Natural killer cell (primary cell): ENCODE measurements at places on chromosomes 2 and 18. TPM values are rescaled to one million over a fixed set of nuclear protein-coding genes. Genes with fewer than 3 reads are reported as not detected.

DNA sequence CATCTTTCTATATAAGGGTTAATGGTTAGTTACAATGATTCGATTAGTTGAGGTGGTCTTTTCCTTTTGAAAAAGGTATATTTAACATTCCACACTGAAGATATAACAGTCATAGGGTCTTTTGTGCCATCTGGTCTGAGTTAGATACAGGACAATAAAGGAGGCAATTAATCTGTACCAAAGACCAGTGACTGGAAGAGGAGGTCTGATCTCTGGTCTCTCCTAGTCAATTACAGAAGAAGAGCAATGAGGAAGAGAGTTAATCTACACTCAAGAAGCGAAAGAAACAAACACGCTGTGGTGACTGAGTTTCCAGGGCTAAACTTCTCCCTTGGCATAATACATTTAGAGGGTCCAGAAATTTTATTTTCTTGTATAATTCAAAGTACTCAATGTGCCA lies 20.7 kb upstream of the RMDN2 start:
- no peaks in the 10 kb centered on the region for H3K27me3 ChIP-seq
- H3K4me3 ChIP-seq: no peak overlapping the region

DNA sequence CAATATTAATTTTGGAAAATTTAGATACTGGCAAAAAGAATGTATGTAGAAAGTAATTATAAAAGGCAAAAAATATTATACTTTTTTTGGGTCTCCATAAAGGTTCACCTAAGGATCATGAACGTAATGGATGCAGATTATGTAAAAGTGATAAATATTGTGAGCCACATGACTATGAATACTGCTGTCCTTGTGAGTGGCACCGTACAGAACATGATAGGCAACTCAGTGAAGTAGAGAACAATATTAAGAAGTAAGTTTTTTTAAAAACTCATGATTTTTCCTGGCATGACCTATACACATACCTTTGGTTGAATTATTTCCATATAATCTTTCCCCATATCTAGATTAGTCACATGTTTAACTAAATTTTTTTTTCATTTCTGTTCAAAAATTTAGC lies 18.6 kb downstream of the GEN1 start:
- H3K4me3 ChIP-seq: no peak overlapping the region
- H3K27me3 ChIP-seq: no peaks in the 10 kb centered on the region
- no peak for DNase-seq
- H3K36me3 ChIP-seq: peaks cover 4% of the 10 kb centered on the region
- H3K27ac ChIP-seq: no peak overlapping the region

GRCh38 chr2:42864641-42865280 lies 72.4 kb upstream of the HAAO start:
- no peaks in the 10 kb centered on the region for H3K27me3 ChIP-seq
- H3K36me3 ChIP-seq: no peaks in the 10 kb centered on the region
- no peak overlapping the region for H3K4me3 ChIP-seq
- DNase-seq: no peak
- no peaks in the 10 kb centered on the region for H3K4me1 ChIP-seq

Gene REG3A
- total RNA-seq: not detected

DNA sequence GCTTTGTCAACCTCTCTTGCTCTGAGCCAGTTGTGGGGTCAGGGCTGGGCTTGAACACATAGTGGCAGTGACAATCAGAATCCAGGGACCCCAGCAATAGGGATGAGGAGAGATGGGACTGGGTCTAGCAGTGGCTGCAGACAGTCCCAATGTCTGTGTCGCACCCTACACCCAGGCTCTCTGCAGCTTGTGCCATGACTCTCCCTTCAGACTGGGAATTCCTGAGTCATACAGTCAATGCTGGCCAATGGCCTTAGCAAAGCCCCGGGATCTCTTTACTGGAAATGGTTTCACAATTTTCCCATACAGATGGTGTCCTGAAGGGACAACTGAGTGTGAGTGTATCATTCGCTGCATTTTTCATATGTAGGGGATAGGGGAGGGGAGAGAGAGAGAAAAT lies 74.2 kb upstream of the CELF4 start:
- no peaks in the 10 kb centered on the region for H3K4me1 ChIP-seq
- H3K27ac ChIP-seq: no peak overlapping the region
- no peak for DNase-seq
- H3K27me3 ChIP-seq: no peaks in the 10 kb centered on the region

GRCh38 chr2:187569042-187569441 lies 14.8 kb upstream of the TFPI start:
- no peaks in the 10 kb centered on the region for H3K27me3 ChIP-seq
- H3K36me3 ChIP-seq: no peaks in the 10 kb centered on the region
- H3K4me1 ChIP-seq: no peaks in the 10 kb centered on the region
- DNase-seq: no peak
- no peak overlapping the region for H3K4me3 ChIP-seq

Gene COL3A1
- not detected for total RNA-seq

DNA sequence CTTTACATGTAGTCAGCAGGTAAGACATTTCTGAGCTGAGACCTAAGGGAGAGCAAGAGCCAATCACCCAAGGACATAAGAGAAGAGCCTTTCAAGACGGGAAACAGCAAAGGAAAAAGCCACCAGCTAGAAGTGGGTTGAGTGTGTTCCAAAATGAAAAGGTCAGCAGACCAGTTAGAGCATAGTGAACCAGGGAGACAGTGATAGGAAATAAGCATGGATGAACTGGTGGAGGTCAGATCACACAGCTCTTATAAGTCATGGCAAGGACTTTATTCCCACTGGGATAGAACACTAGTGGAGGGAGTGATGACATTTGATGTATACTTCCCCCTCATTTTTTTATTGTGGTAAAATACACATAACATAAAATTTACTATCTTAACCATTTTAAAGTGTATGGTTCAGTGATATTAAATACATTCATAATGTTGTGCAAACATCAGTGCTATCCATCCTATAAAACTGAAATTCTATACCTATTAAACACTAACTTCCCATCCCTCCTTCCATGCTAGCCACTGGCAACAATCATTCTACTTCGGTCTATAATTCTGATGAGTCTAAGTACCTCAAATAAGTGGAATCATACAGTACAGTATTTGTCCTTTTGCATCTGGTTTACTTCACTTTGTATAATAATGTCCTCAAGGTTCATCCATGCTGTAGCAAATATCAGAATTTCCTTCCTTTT lies 155.8 kb upstream of the WDSUB1 start:
- H3K36me3 ChIP-seq: peaks cover 57% of the 10 kb centered on the region
- H3K4me1 ChIP-seq: no peaks in the 10 kb centered on the region
- no peaks in the 10 kb centered on the region for H3K27me3 ChIP-seq
- H3K27ac ChIP-seq: no peak overlapping the region
- H3K4me3 ChIP-seq: no peak overlapping the region

DNA sequence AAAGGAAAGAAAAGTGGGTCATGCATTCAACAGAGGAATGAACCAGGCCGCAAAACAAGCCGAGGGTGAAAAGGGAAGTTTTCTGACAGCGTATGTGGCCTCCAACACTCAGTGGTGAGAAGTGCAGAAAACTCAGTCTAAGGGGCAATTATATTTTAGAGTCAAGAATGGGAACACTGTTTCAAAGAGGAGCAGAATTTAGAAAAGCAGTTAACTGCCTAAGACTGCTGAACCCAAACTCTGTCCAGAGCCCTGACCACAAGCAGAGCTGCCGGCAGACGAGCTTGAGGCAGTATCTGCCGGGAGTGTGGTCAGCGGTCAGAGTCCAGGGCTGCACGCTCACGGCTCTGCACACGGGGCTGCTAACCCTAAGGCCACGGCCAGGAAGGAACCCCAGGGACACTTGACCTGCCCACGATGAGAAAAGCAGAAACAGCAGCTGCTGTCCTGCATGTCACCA lies 347.0 kb upstream of the ID2 start:
- H3K4me3 ChIP-seq: no peak overlapping the region
- H3K27me3 ChIP-seq: no peaks in the 10 kb centered on the region
- peak overlapping the region; percentile 80 for H3K27ac ChIP-seq
- peaks cover 64% of the 10 kb centered on the region for H3K4me1 ChIP-seq
- DNase-seq: no peak

GRCh38 chr2:151902829-151903228 lies 74.6 kb upstream of the ARL5A start:
- H3K27ac ChIP-seq: no peak overlapping the region
- no peak overlapping the region for H3K4me3 ChIP-seq
- H3K4me1 ChIP-seq: no peaks in the 10 kb centered on the region
- no peaks in the 10 kb centered on the region for H3K36me3 ChIP-seq

DNA sequence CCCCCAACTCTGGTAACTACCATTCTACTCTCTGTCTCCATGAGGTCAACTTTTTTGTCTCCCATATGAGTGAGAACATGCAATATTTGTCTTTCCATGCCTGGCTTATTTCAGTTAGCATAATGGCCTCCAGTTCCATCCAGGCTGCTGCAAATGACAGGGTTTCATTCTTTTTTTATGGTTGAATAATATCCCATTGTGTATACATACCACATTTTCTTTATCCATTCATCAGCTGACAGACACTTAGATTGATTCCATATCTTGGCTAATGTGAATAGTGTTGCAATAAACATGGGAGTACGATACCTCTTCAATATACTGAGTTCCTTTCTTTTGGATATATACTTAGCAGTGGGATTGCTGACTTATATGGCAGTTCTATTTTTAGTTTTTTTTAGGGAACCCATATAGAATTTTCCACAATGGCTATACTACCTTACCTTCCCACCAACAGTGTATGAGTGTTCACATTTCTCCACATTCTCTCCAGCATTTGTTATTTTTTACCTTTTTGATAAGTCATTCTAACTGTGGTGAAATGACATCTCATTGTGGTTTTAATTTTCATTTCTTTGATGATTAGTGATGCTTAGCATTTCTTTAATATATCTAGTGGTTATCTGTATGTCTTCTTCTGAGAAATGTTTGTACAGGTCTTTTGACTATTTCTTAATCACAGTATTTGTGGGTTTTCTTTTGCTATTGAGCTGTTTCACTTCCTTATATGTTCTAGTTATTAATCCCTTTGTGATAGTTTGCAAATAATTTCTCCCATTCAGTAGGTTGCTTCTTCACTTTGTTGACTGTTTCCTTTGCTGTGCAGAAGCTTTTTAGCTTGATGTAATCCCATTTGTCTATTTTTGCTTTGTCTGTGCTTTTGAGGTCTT lies 112.2 kb downstream of the SRBD1 start:
- no peak for DNase-seq
- H3K27me3 ChIP-seq: no peaks in the 10 kb centered on the region
- H3K4me1 ChIP-seq: no peaks in the 10 kb centered on the region
- H3K27ac ChIP-seq: no peak overlapping the region
- H3K4me3 ChIP-seq: no peak overlapping the region
- H3K36me3 ChIP-seq: no peaks in the 10 kb centered on the region

- no peak overlapping the region for H3K27ac ChIP-seq
- H3K4me3 ChIP-seq: no peak overlapping the region
- H3K27me3 ChIP-seq: no peaks in the 10 kb centered on the region
- H3K36me3 ChIP-seq: no peaks in the 10 kb centered on the region
- H3K4me1 ChIP-seq: peaks cover 11% of the 10 kb centered on the region
- DNase-seq: no peak
Observed at GRCh38 chr2:234998404-234999211, 46.8 kb downstream of the SH3BP4 start.

GRCh38 chr2:39631718-39632117 lies 34.0 kb upstream of the TMEM178A start:
- H3K27ac ChIP-seq: no peak overlapping the region
- H3K36me3 ChIP-seq: no peaks in the 10 kb centered on the region
- DNase-seq: no peak
- no peaks in the 10 kb centered on the region for H3K4me1 ChIP-seq

Gene ANKRD62
- total RNA-seq: not detected

DNA sequence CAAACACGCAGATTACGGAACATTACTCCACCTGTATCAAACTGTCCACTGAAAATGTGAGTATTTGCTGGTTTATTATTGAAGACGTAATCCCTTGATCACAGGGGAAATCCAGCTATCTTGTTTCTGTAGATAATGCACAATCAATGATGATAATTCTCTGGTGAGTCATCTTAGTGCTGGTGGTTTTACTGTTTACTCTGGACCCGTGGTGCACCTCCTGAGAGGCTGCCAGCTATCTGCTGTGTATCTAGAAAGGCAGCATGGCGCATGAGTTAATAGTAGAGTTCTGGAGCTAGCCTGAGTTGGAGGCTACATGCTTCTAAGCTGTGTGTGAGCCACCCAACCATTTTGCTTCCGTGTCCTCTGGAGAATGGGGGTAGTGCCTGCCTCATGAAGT lies 6.5 kb downstream of the NCAPH start:
- H3K4me3 ChIP-seq: no peak overlapping the region
- H3K27me3 ChIP-seq: no peaks in the 10 kb centered on the region
- no peaks in the 10 kb centered on the region for H3K36me3 ChIP-seq

Gene SNRPD1
- total RNA-seq: 33.8 TPM

GRCh38 chr2:60413814-60414168 lies 139.7 kb downstream of the BCL11A start:
- H3K4me3 ChIP-seq: no peak overlapping the region
- H3K27me3 ChIP-seq: no peaks in the 10 kb centered on the region
- peak overlapping the region; percentile 43 for H3K27ac ChIP-seq
- H3K4me1 ChIP-seq: peaks cover 13% of the 10 kb centered on the region
- no peaks in the 10 kb centered on the region for H3K36me3 ChIP-seq

Gene SOWAHC
- 0.32 TPM for total RNA-seq

DNA sequence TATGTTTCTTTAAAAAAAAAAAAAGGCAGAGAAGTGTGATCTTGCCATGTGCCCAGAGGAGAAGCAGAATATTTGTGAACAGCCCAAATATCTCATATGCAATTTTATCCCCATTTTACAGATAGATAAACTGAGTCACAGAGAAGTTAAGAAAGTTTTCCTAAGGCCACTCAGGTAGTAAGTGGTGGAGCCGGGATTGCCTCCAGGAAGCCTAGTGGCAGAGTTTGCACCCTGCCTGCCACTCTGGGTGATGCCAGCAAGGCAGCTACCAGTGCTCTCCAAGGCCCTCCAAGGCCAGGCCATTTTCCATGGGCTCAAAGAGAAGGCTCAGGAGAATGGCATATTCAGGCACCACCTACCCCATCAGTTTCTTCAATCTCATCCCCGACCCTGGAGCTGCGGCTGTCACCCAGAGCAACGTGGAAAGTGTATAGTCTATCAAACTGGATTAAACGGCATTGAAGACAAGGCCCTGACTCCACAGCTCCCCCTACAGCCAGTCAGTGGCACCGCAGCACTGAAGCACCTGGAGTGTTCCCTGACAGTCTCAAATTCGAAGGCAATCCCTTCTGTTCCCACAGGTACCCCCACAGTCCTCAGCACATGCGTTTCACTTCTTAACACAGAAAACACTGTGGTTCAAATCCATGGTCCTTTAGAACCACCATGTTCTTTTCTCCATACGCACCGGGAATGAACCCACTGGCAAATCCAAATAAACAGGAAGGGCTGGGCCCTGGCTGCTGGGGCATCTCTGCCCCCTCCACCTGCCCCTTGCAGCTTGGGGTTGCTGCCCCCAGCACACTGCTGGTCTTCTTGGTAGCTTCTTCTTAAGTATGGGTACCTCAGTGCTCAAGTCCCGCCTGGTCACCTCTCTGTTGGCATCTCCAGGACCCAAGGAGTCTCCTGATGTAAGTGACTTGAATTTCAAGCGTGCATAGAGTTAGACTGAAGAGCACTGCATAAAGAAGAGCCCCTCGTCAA lies 175.3 kb downstream of the INHBB start:
- H3K4me1 ChIP-seq: no peaks in the 10 kb centered on the region
- DNase-seq: no peak
- peaks cover 3% of the 10 kb centered on the region for H3K27me3 ChIP-seq
- no peak overlapping the region for H3K27ac ChIP-seq

GRCh38 chr2:205850611-205851010 lies 168.3 kb downstream of the NRP2 start:
- DNase-seq: no peak
- no peak overlapping the region for H3K4me3 ChIP-seq
- no peaks in the 10 kb centered on the region for H3K4me1 ChIP-seq
- H3K27me3 ChIP-seq: no peaks in the 10 kb centered on the region
- H3K36me3 ChIP-seq: no peaks in the 10 kb centered on the region
- no peak overlapping the region for H3K27ac ChIP-seq
